ENCODE measurements at places on chromosomes 13 and 19. TPM values are rescaled to one million over a fixed set of nuclear protein-coding genes. Genes with fewer than 3 reads are reported as not detected.

Gene PRR20E
- not detected for total RNA-seq

Gene CYP4F2
- total RNA-seq, result not detected

Gene C13orf46
- total RNA-seq, result under 0.01 TPM

Gene SOX1
- 0.33 TPM for total RNA-seq

Gene FUT1
- total RNA-seq, result 1.7 TPM

Gene PIBF1
- 21.8 TPM for total RNA-seq

Gene TEX29
- total RNA-seq, result not detected

Gene SIGLEC12
- not detected for total RNA-seq
